Activated CD4-positive, alpha-beta T cell treated with anti-CD3 and anti-CD28 coated beads, Interleukin-2, Interleukin-4, amounts not matched to agents 100 ng/mL and 50 ng/mL, durations not matched to agents 16 hours and 8 hours (primary cell): ENCODE measurements at places on chromosomes 5 and 9.

DNA sequence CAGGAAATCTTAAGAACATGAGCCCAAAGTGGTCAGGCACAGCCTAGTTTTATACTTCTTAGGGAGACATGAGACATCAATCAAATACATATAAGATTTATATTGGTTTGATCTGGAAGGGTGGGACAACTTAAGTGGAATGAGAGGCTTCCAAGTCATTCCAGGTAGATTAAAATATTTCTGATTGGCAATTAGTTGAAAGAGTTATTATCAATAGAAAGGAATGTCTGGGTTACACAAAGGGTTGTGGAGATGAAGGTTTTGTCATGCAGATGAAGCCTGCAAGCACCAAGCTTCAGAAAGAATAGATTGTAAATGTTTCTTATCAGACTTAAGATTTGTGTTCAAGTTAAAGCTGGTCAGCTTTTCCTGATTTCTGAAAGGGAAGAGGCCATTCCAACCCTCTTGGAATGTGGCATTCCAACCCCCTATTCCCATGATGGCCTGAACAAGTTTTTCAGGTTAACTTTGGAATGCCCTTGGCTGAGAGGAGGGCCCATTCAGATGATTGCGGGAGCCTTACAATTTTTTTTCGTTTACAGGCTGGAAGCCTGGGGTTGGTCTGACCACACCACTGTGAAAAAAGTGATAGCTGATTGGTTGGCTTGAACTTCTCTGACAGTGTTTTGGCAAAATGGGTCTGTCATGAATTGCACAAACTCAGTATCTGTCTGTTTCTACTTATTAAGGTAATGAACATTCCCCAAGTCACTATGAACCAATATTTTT is 245.6 kb upstream of the RAI14 start:
- no peak for DNase-seq

GRCh38 chr5:82364497-82364896 is 86.3 kb upstream of the RPS23 start:
- DNase-seq, result no peak

DNA sequence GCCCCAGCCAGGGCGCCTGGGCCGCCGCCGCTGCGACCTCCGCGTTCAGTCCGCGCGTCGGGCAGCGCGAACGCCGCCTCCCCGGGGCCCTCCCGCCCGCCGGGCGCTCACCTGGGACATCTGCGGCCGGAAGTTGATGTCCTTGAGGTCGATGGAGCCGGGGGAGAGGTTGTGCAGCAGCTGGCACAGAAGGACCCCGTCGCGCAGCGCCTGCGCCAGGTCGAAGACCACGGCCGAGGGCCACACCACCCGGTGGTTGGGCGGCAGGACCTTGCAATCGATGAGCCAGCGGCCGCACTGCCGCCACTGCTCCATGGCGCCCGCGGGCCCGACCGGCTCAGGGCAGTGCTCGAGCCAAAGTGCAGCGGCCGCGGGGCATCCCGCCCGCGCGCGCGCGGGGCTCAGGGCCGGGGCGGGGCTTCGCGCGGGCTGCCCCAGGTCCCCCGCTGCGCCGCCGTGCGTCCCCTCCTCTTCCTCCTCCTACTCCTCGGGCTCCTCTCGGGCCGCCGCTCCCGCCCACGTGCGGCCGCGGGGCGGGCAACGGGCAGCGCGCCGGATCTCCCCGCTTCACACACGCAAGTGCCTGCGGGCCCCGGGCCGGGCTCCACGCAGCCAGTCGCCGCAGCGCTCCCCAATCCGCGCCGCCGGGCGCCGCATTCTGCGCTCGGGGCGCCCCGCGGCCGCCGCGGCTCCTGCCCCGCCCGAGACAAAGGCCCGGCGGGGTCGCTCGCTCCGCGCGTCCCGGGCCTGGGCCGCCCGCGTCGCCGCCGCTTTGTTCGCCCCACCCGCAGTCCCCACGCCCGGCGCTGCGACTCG is at the start of gene VAV2:
TSS of gene VAV2 (minus strand) at position 361 of the 816 bp plus-strand sequence. CDS start at position 315, 46 bp downstream.
- peak; percentile 38 for DNase-seq

- no peak for DNase-seq
Measured at GRCh38 chr9:117858561-117858960, 154.4 kb downstream of the TLR4 start.

GRCh38 chr5:131634666-131634995 is 398 bp downstream of the RAPGEF6 start:
- peak; percentile 62 for DNase-seq

- DNase-seq, result no peak
Measured at GRCh38 chr9:90988318-90988717, 186.7 kb downstream of the SYK start.

GRCh38 chr5:1405539-1406530 is 39.4 kb downstream of the SLC6A3 start:
- no peak for DNase-seq

GRCh38 chr5:14439087-14439871 is 142.3 kb upstream of the OTULINL start:
- DNase-seq, result no peak

GRCh38 chr9:438961-439768 is 224.5 kb downstream of the DOCK8 start:
- no peak for DNase-seq

GRCh38 chr5:72480841-72481240 is 26.4 kb downstream of the ZNF366 start:
- no peak for DNase-seq

DNA sequence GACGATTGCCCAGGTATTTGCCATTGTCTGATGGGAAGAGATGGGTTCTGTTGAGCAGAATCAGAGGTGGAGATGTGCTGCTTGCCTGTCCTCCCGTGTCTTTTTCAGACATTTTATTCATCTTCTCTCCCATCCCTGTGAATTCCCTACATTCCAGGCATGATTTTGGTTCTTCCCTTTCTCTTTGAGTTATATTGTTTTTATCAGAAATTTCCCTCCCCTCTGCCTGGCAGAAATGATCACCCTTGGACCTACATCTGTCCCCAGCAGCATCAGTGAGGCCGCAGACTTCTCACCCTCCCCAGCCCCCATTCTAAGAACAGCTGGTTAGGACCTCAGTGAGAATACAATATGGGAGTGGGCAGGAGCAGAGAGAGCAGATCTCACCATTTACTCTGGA is 640.2 kb downstream of the CCDC171 start:
- no peak for DNase-seq

- no peak for DNase-seq
Measured at GRCh38 chr5:159642379-159642778, 273.9 kb upstream of the ADRA1B start.

GRCh38 chr5:74977471-74977870 is 74.9 kb downstream of the GCNT4 start:
- DNase-seq, result no peak

DNA sequence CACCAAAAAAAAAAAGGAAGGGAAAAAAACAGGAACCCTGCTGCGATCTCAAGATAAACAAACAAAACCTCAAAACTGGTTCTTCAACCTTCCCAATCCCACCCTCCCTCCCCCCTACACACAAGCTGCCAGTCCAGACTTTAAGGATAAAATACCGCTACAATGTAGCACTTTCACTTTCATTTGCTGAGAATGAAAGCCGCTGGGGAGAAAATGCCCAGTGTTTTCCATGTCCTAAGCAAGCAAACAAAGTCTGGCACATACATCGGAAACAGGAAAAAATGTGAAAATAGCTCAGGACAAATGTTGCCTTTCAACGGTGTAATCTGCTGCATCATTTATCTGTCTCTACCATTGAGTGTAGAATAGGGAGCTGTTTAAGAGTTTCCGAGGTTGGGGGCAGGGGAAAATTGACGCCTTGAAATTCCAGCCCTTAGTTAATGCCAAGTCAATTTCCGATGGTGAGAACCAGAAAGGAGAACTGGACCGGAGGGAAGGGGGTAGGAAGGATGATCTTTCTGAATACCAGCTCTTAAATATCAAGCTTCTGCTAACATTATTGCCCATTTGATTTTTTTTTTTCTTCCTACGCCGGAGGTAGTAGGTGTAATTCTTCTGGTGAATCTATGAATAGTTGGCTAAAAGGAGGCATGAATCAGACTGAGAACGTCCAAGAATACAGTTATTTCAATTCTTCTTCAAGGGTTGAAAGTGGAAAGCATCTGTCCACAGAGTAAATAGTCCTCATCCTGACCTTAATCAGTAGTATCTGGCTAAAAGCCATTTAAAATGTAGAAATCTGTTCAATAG is 1.2 kb upstream of the ADAMTS6 start:
- peak; percentile 9 for DNase-seq

- no peak for DNase-seq
Measured at GRCh38 chr9:128637656-128638055, 19.0 kb downstream of the DYNC2I2 start.

DNA sequence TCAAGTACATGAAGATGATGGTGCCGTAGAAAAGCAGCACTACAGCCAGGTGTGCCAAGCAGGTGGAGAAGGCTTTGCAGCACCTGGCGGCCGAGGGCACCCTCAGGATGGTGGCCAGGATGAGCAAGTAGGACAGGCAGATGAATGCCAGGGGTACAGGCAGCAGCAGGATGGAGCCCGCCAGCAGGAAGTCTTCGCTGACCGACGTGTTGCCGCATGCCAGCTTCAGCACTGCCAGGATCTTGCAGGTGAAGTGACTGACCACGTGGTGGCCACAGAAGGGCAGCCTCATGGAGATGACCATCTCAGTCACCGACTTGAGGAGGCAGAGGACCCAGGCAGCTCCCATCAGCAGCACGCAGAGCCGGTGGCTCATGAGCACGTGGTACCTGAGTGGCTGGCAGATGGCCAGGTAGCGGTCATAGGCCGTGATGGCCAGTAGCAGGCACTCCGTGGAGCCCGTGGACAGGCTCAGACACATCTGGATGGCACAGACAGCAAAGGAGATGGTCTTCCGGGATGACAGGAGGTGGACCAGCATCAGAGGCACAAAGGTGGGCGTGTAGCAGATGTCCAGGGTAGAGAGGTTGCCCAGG is 482 bp downstream of the OR13J1 start:
- DNase-seq, result no peak

- no peak for DNase-seq
Measured at GRCh38 chr9:89821081-89821480, 216.3 kb downstream of the GADD45G start.

DNA sequence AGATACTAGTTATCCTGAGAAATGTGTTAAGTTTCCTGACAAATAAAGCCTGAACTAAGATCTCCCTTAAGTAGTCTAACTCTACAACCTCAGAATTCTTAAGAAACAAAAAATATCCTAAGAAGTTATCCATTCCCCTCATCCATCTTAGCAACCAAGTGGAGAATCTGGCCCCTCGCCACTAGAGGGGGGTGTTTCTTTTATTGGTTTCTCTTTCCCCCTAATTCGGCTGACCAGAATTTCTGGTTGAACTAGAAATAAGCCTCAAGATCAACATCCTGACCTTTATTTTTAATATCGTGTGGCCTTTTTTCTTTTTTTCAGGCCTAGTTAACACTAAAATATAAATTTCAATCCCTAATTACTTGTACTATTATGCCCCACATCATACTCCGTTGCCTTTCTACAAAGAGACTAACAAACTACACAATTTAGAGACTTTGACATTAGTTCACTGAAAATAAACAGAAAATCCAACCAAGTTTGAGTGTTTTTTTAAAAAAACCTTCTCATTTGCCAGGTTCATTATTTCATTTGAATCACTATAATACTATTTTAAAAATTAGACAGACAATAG is 14.3 kb upstream of the NR4A3 start:
- DNase-seq, result peak; percentile 64

DNA sequence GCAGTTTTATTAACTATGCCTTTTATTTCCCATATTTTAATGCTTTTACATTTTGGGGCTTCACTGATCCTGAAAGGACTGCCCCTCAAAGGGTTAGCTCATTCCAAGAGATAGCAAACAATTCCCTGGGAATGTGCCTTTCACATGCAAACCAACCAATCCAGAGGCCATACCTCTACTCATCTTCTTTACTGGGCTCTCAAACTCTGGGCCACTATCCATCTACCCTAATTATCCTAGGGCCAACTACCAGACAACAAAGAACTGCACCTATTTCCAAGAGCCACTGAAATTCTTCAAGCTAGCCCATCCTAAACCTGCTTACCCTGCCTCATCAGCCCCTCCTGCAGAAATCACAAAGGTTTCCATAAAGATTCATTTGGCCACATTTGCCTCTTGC is 364.7 kb downstream of the CDH12 start:
- no peak for DNase-seq

GRCh38 chr9:133494636-133495326 is 15.9 kb upstream of the SLC2A6 start:
- DNase-seq, result no peak

- peak; percentile 40 for DNase-seq
Measured at GRCh38 chr5:158406884-158407823, 548.2 kb upstream of the CLINT1 start.

- no peak for DNase-seq
Measured at GRCh38 chr5:118224546-118224945, 763.8 kb downstream of the DTWD2 start.

DNA sequence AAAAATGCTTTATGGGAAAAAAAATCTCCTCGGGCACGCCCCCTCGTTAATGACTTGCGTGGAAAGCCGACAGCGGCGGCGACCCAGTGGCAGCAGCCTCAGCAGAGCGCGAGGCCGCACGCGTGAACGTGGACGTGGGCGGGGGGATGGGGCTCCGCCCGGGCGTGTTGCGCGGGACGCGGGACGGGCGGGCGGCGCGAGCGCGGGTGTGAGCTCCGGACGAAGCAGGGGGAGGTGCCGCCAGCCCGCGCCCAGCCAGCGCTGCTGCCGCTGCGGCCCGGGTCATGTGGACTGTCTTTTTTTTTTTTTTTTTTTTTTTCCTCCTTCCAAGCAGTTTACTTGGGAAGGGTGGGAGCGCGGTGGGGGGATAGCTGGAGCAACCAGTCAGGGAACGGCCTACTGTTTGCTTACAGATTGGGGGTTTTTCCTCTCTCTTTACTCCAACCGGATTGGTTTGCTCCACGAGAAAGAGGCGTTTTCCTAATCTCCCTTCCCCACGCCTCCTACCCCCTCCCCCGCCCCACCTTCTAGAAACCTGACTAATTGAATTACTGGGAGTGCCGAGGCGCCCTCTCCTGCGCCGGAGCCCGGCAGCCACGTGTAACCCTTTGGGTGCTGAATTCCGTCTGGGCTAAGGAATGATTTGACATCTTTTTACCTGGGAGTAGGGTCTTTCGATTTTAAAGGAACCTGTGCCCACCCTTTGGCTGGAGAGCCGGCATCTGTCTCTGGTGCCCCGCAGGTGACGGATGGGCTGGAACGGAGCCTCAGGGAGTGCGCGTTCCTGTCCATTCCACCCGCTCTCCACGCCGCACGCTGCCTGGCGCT is 1.7 kb upstream of the EFNA5 start:
- DNase-seq, result no peak

GRCh38 chr5:9500625-9501024 is 45.2 kb downstream of the SEMA5A start:
- DNase-seq, result no peak

DNA sequence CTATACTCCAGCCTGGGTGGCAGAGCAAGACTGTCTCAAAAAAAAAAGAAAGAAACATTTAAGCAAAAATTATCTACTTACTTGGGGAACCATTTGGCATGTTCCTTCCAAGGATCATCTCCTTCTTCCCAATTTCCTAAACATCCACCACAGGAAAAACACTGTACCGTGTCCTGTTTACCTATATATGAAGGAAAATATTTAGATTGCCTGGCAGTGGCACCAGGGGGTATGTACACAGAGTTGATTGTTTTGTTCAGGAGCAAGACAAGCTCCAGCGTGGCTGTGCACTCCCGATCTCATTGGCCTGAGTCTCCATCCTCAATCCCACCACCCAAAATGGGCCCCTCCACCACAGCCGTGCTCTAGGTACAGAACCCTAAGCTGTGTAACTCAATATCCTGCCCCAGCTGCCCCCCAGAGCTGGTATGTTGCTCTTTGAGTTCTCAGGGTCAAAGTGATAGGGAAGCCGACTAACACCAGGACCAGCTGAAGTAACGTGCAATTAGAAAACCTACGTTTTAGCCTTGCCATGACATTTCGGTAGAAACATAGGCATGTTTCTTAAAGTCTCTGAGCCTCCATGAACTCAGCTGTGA is 13.8 kb downstream of the NAIP start:
- no peak for DNase-seq
